ENCODE measurements at places on chromosomes 2 and 18.

DNA sequence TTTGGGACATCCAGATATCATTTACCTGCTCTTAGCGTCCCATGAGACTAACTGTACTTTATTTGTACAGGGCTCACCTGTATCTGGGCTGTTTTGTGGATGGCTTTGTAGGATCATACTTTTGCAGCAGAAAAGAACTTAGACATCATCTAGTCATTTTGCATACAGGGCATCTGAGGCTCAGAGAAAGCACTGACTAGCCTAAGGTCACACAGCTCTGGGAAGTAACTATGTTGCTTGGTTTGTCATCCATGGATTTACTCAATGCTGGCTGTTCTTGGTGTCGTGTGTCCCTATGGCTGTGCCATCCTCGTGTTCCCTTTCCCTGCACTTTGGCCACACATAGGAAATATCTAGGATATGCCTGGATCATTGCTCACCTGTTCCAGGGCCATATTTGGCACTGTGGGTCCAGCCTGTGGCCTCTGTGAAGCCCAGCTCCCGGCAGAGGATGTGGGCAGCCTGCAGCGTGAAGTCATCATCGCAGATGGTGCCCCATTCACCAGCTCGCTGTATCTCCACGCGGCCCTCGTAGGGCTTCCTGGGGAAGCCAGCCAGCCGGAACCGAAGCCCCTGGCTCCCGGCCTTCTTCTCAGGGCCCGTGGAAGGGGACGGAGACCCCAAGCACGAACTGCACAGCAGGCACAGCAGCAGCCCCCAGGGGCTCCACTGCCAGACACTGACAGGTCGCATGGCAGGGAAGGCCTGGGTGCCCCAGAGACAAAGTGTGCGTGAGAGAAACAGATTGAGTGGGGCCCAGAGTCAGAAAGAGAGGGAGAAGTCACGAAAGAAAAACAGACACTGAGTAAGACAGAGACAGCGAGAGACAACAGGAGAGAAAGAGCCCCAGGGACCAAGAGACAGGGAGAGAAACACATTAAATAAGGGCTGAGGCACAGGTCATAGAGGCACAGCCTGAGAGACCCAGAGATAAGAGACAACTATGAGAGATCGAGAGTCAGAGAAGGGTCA, 1.5 kb downstream of the LOXL3 start:
- no peak for DNase-seq

DNA sequence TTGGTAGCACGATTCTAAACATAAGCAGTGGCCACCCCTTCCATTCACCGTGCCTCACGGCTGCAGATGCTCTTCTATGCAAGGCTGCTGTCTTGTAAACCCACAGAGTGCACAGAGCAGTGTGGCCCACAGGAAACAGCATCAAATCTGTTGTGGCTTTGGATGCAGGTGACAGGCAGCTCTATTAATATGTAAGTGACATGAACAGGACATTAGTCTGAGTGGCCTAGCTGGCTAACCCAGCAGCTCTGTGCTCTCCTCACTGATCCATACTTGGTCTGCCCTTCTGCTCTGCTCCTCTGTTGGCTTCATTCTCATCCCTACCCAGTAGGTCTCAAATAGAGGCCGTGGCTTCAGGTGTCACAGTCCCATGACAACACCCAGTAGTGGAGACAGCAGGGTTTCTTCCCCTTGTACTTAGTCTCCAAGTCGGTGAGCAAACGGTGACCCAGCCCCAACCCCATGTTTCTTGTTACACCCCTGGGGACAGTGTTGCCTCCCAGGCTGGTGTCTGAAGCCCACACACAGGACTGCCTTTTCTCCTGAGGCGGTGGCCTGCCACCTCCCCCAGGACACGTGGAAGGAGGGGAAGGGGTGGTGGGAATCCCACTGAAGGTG, 5.8 kb downstream of the SH3RF3 start:
- DNase-seq: no peak

- no peak for DNase-seq
Observed at GRCh38 chr2:191862156-191862775, 15.4 kb upstream of the CAVIN2 start.

GRCh38 chr18:50125456-50125855, 69.5 kb downstream of the MYO5B start:
- no peak for DNase-seq

GRCh38 chr2:26400723-26401122, 997 bp upstream of the DRC1 start:
- DNase-seq: no peak

- DNase-seq: no peak
Observed at GRCh38 chr18:55546851-55547704, 40.9 kb downstream of the TCF4 start.

- no peak for DNase-seq
Observed at GRCh38 chr18:2905854-2906703, 59.3 kb downstream of the EMILIN2 start.

DNA sequence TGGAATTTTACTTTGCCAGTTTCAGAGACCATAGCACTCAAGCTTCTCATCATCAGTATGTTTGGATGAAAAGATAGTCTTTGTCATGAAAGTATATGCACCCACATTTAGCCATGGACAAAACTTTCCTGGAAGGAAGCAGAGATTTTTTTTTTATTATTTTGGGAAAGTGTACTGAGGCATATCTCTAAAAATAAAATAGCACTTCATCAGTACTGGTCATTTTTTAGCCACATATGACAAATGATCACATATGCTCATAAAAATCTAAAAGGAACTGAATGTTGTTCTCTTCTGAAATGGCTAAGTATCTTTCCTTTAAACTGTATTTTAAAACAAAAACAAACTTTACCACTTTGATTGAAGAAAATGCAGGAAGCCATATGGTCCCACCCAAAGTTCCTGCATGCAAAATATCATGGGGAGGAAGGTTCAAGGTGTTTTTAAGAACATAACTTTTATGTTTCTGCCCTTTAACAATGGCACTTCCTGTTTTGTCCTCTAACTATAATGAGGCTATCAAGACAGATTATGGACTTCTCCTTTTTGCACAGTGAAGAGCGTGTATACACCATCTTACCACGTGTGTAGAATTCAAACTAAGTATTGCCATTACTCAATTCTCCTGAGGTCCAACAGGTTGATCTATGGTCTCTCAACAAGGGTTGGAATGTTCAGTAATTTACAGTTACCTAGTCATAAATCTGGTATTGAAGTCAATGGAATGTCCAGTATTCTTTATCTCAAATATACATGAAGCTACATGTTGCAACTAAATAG, 77.1 kb upstream of the SLC39A10 start:
- no peak for DNase-seq

DNA sequence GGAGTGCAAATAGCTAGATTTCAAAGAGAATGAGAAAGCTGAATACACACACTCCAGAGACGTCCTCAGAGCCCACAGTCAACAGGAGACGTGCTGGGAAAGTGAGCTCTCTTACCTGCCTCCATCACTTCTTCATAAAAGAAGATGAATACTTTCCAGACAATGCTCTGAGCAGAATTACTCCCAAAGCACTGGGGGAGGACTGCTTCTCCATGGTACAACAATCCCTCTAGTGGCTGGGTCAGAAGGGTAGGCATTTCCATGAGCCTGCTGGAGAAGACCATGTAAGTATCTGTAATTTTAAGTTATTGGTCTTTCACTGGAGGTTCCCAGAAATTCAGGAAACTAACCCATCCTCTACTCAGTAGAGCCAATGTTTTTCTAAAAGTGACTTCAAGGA, 190.3 kb downstream of the RBM43 start:
- DNase-seq: no peak

DNA sequence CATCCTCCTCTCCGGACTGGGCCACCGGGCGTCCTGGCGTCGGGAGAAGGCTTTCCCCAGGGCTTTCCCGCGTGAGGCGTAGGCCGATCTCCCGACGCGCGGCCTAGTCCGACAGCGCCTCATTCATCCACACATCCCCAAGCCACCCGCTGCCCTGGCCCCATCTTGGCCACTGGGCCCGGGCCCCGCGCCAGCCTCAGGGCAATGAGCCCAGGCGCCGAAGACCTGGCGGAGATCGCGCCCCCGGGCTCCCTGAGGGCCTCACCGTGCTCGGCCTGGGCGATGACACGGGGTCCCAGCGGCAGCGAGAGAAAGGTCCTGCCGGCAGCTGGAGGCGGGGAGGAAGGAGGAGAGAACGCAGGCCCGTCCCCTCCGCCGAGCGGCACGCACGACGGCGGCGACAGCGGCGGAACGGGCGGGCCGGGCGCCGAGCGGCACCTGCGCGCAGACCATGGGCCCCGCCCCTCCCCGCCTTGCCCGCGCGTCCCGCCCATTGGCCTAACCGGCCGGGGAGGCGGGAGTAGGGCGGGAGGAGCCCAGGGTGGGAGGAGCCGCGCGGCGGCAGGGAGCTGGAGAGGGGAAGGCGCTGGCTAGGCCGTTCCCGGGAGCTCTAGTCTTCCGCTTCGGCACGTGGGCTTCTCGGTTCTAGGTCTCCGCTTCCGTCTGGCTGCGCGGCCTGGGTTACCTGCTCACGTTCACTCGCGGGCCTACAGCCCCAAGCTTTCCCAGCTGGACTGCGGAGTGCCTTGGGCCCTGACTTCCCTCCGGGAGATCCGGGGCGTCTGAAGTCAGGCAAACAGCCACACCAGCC, at the start of gene OLA1:
TSS of gene OLA1 (minus strand) at position 346 of the 811 bp plus-strand sequence. CDS start 1,717 bp downstream, outside the sequence.
- peak; percentile 86 for DNase-seq

GRCh38 chr2:49490710-49491109, 336.4 kb upstream of the FSHR start:
- DNase-seq: no peak

- peak; percentile 49 for DNase-seq
Observed at GRCh38 chr2:113876503-113877387, 13.1 kb upstream of the ACTR3 start.

- DNase-seq: no peak
Observed at GRCh38 chr2:134319596-134320254, 65.9 kb downstream of the MGAT5 start.

DNA sequence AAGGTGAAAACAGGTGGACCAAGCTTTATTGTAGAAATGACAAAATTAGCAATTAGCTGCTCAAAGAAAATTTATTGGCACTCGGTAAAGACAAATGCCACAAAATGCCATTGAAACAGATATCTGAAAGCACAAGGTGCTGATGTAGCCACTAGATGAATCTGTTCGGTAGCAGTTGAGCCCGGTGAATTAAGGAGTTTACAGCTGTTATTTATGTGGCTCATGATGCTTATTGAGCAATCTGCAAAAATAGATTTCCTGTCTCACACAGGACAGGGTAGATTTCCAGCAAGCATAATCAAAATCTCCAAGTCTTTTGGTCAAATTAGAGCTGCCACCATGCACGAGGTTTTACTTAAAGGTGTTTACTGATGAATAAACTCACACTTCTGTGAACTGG, 182.2 kb downstream of the PPP1R1C start:
- no peak for DNase-seq

GRCh38 chr2:26648516-26648915, 7.3 kb upstream of the CIB4 start:
- DNase-seq: no peak

GRCh38 chr2:18671363-18671762, 82.0 kb upstream of the NT5C1B start:
- DNase-seq: no peak

DNA sequence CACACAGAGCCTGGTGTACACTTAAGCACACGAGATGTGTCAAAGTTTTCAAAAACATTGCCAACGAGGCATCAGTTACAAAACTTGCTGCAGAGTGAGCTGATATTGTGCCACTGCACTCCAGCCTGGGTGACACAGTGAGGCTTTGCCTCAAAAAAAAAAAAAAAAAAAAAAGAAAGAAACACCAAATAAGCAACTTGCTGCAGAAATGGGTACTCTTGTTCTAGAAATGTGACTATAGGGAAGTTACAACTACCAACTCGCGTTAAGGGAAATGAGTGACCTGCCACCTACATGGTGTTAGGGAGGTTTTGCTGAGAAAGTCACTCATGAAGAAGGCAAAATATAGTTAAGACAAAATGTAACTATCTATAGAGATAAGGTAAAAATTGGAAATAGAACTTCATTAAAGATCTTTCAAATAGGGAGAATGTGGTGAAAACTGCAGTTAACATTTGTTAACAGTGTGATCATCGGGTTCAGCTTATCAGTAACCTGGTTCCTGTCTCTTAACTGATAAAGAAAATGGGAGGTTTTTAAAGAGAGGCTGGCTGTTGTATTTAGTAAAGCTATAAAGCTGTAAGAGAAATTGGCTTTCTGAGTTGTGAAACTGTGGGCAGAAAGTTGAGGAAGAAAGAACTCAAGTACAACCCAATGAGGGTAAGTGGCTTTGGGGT, at the start of gene IL1RL1:
TSS of gene IL1RL1 (plus strand) at position 600 of the 677 bp plus-strand sequence. CDS start 26,702 bp downstream, outside the sequence.
- no peak for DNase-seq

DNA sequence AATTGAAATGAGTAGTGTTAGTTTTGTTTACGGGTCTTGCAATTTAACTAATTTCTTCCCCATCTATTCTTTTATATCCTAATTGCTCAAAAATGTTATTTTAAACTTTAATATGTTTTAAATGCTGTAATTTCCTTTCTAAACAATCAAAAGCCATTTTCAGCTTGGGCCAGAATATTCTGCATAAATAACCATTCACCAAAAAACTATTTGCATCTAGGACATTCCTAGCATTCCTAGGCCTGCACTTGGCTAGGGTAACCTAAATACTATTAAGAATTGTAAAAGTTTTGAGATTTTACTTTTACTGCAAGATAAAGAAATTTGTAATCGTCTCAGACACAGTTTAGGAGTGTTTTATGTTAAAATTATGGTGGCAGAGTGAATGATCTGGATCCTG, 7.8 kb upstream of the ETAA1 start:
- DNase-seq: no peak

DNA sequence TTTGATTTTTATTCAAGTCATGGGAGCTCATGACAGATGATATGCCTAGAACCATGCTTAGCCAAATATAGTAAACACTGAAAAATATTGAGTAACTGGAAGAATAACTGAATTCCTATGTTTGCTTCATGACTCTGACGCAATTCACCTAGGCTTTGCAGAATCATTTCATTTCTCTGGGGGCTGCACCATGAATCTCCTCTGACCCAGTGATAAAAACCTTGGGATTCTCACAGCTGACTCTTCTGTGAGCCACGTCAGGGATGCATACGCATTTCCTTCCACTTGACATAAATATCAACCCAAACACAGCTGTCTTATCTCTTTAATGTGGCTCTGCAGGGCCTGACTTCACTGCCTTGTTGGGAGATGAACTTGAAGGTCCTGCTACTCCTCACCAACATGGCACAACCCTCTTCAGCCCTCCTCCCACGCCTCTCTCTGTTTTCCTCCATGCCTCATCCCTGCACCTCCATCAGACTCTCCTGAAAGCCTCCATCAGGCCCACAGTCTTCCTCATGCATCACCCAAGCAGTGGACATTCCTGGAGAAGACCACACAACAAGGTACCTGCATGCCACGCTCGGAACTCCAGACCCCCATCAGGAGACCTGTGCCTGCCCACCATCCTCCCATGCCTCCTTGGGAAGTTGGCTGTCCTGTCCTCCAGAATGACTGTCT, 29.8 kb downstream of the COL6A3 start:
- DNase-seq: no peak

- DNase-seq: no peak
Observed at GRCh38 chr18:46053368-46054095, 18.5 kb downstream of the PSTPIP2 start.

DNA sequence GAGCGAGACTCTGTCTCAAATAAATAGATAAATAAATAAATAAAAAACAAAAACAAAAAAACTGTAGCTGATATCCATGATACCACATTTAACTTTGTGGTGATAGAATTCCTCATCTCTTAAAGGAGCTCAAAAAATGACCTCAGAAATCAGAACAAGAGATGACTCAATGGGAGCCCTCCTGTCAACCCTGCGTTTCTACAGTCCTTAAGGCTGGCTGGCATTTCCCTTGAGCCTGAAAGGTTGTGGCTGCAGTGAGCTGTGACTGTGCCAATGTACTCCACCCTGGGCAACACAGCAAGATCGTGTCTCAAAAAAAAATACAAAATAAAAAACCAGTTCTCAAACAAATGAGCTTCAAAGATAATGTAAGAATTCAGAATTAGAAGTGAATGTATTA, 40.4 kb downstream of the CHST9 start:
- no peak for DNase-seq

- no peak for DNase-seq
Observed at GRCh38 chr2:187689372-187689771, 135.1 kb upstream of the TFPI start.

All from stimulated activated CD8-positive, alpha-beta memory T cell treated with anti-CD3 and anti-CD28 coated beads, Interleukin-4, amount 100 ng/mL, for 1 hour (primary cell).